ENCODE measurements at places on chromosomes 3 and 15.
A peak's percentile ranks its signal among the peaks of the same experiment; 100 is the strongest.

GRCh38 chr3:187323091-187323490, 31.6 kb upstream of the MASP1 start:
- H3K27me3 ChIP-seq: no peaks in the 10 kb centered on the region
- peaks cover 17% of the 10 kb centered on the region for H3K4me1 ChIP-seq
- H3K36me3 ChIP-seq: 0 out of 2 replicates have a peak, but pooled peaks cover 2% of the 10 kb centered on the region
- no peak for DNase-seq

DNA sequence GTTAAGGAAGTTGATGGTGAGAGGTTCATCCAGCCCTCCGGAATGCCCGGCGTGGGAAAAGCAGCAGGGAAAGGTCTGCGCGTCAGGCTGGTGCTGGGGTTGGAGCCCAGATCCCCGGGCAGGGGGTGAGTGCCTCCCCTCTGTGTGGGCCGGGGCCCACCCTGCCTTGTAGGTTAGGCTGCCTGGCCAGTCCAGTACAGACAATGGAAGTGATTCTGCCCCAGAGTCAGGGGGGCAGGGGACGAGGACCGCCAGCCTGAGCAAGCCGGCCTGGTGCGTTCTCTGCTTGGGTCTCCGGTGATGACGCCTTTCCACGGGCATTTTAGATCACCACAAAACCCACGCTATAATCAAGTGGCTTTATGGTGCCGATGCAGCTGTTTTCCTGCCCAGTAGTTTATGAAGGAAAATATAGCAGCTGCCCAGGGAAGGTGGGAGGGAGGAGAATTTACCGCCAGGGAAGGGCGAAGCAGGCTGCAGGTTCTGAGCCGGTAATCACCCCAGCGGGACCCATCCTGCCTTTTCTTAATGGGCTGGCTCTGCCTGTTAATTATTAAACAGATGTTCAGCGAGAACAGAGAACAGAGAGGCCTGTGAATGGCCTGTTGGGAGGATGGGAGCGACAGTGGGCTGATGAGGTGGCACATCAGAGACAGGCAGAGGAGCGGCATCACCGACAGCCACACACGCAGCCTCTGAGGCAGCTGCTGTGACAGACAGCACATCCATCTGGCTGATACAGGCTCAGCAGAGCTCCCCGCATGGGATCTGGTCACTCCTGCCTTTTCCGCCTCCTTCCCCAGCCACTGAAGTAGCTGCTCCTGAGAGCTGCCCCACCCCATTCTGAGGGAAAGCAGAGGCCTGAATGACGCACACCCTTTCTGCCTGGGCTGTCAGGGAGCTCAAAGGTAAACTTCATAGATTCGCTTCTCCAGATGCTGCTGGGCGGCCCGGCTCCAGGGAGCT, 35.2 kb downstream of the BDH1 start:
- H3K36me3 ChIP-seq: peaks cover 4% of the 10 kb centered on the region
- H3K27me3 ChIP-seq: no peaks in the 10 kb centered on the region
- H3K27ac ChIP-seq: peak overlapping the region; percentile 23

GRCh38 chr3:185997130-185997529, 59.3 kb upstream of the TRA2B start:
- no peaks in the 10 kb centered on the region for H3K36me3 ChIP-seq
- no peak overlapping the region for H3K27ac ChIP-seq
- no peaks in the 10 kb centered on the region for H3K27me3 ChIP-seq
- no peak for DNase-seq
- H3K4me3 ChIP-seq: no peak overlapping the region

DNA sequence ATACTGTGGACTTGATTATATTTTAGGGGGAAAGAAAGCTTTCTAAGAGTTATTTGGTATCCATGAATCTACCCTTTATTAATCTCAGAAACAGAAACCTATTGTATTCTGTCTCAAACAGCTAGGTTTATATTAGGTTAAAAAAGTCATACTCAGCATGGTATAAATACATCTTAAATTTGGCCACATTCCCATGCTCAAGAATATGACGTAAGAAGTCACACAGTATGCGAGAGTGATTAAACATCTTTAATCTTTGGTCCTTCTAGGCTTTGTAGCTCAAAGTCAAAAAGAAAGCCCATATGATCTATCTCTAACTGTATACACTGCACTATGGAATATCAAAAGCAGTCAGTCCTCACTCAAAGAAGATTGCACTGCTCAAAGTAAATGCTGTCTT, 131.4 kb downstream of the EPHA3 start:
- H3K27ac ChIP-seq: no peak overlapping the region
- H3K27me3 ChIP-seq: no peaks in the 10 kb centered on the region
- DNase-seq: no peak
- H3K36me3 ChIP-seq: peaks cover 4% of the 10 kb centered on the region
- H3K4me1 ChIP-seq: peaks cover 15% of the 10 kb centered on the region

DNA sequence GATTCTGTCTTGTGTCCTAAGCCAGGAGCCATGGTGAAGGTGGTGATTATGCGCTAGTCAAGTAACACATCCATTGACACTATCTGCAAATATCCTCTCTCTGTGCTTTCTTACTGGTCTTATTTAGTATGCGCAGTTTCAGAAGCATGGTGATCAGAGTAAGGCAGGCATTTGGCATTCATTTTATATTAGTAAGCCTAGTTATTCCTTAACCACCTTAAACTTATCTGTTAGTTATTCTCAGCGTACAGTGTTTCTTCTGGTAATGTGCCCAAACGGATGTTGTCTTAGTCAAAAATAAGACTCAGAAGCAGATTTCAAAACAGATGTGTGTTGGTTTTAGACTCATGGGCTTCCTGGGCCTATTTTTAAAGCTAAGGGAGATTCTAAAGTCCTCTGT, 329.2 kb downstream of the GRM7 start:
- no peak overlapping the region for H3K27ac ChIP-seq
- no peaks in the 10 kb centered on the region for H3K36me3 ChIP-seq
- no peak overlapping the region for H3K4me3 ChIP-seq
- no peak for DNase-seq
- H3K4me1 ChIP-seq: no peaks in the 10 kb centered on the region
- no peaks in the 10 kb centered on the region for H3K27me3 ChIP-seq

DNA sequence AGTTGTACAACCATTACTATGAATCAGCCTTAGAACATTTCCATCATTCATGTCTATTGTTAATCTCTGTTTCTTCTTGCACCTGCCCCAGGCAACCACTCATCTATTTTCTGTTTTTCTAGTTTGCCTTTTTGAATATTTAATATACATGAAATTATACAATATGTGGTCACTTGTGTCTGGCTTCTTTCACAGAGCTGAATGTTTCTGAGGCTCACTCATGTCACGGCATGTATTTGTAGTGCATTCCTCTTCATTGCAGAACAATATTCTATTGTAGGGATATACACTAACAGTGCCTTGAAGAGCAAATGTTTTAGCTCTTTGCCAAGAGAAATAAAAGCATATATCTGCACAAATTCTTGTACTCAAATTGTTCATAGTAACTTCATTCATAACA, 32.9 kb downstream of the CERS3 start:
- no peak overlapping the region for H3K27ac ChIP-seq
- no peaks in the 10 kb centered on the region for H3K36me3 ChIP-seq
- no peaks in the 10 kb centered on the region for H3K27me3 ChIP-seq
- DNase-seq: no peak

DNA sequence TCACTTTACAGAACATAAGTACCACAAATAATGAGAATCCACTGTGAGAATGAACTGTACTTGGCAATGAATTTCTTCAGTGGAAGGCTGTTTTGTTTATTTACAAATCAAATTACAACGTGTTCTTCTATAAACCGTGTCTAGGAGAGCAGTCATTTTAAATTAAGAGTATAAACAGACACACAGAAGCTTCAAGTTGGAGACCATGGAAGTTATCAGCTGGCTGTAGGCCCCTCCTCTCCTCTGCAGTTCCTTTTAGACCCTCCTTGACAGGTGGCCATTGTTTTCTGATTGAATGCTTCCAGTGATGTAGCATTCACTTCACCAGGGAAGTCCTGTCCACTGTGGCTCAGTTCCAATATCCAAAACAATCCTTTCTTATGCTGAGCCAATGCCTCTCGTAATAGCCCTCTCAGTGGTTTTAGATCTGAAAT, 7.3 kb upstream of the MAPK6 start:
- H3K27ac ChIP-seq: no peak overlapping the region
- peaks cover 2% of the 10 kb centered on the region for H3K4me1 ChIP-seq
- H3K27me3 ChIP-seq: no peaks in the 10 kb centered on the region
- H3K4me3 ChIP-seq: no peak overlapping the region
- DNase-seq: no peak

DNA sequence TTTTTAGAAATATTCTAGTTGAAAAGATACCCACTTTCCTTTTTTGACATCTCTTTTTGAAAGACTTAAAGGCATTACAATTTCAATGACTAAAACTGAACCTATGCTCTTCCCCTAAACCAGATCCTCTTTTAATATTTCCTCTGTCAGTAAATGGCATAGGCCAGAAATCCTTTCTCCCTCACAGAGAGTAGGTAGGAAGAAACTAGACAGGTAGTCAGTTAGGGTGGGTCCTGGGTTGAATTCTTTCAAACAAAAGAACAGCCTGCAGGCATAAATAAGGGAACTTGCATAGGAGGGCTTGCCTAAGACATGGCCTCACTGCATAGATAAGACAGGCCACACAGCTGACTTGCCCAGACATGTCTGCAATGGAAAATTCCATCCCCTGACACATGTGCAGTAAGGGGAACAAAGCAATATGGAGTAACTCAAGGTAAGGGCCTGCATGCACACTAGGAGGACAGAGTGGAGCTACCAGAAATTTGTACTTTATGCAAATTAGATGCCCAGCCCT, 23.1 kb downstream of the PLSCR5 start:
- peaks cover 35% of the 10 kb centered on the region for H3K36me3 ChIP-seq
- H3K27me3 ChIP-seq: no peaks in the 10 kb centered on the region
- no peak overlapping the region for H3K4me3 ChIP-seq
- peaks cover 39% of the 10 kb centered on the region for H3K4me1 ChIP-seq

DNA sequence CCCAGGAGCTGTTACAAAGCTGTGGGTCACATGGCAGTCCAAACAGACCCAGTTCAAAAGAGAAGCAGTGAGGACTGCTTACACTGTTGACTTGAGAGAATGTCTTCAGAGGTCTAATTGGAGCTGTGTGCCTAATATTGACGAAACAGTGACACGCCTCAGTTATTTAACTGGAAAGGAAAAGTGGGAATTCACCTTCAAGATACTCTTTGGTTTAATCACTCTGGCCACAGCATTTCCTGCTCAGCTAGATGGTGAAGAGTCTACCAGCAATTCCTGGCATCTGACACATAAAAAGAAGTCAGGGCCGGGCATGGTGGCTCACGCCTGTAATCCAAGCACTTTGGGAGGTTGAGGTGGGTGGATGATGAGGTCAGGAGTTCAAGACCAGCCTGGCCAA, 326.4 kb downstream of the SV2B start:
- H3K27me3 ChIP-seq: no peaks in the 10 kb centered on the region
- H3K27ac ChIP-seq: no peak overlapping the region
- DNase-seq: no peak
- H3K4me3 ChIP-seq: no peak overlapping the region
- H3K4me1 ChIP-seq: peaks cover 25% of the 10 kb centered on the region

- H3K27ac ChIP-seq: no peak overlapping the region
- DNase-seq: no peak
- peaks cover 11% of the 10 kb centered on the region for H3K36me3 ChIP-seq
- peak overlapping the region; percentile 57 for H3K4me3 ChIP-seq
- H3K27me3 ChIP-seq: peaks cover 43% of the 10 kb centered on the region
- peaks cover 54% of the 10 kb centered on the region for H3K4me1 ChIP-seq
Measured at GRCh38 chr3:194056731-194057415, 79.1 kb upstream of the HES1 start.

DNA sequence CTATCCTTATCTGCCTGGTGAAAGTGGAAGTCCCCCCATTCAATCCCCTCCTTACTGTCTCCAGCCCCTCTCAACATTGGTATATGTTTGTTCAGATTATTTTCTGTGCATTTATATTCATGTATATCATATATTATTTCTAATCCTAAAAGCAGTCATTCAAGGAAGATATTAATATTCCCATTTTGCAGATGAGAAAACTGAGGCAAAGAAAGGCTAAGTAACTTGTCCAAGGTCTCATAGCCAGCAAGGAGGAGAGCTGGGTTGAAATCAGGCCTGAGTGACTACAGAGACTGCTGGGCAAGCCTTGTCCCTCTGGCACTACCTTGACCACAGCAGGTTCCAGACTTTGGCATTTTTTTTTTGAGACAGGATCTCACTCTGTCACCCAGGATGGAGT, 29.0 kb downstream of the FOXL2NB start:
- no peaks in the 10 kb centered on the region for H3K36me3 ChIP-seq
- no peak overlapping the region for H3K27ac ChIP-seq
- H3K4me1 ChIP-seq: no peaks in the 10 kb centered on the region
- H3K4me3 ChIP-seq: no peak overlapping the region

GRCh38 chr15:44661576-44661975, 1.9 kb downstream of the SPG11 start:
- H3K36me3 ChIP-seq: peaks cover 13% of the 10 kb centered on the region
- H3K4me3 ChIP-seq: 0 out of 2 replicates have a peak overlapping the region, but pooled peaks have one; percentile 18
- H3K4me1 ChIP-seq: peaks cover 11% of the 10 kb centered on the region
- no peak overlapping the region for H3K27ac ChIP-seq

DNA sequence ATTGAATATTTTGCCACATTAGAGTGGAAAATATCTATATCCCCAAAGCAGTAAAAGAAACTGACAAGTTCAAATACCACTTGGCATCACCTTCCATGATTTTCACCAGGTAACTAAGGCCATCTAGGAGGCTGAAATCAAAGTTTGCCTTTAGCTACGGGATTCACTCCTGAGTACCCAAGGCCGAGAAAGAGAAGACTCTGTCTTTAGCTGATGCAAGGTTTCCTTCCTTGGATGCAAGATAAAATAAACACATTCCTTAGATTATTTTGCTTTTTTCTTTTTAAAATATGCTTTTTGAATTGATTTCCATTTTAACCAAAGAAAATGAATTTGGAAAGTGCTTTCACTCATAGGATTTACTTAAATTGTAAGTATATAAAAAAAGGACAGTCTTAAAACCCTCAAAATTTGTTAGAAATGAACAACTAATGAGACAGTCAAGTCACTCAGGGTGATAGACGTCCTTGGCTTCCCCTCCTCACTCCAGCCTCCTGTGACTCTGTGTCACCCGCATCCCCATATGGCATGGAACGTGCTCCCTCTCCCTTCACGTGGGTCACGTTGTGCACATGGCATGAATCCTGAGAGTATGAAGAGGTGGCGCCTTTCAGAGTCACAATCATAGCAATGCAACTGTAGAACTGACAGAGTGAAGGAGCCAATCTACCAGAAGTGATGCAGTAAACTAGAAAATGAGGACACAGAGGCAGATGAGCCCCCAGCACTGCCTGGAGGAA, 148.4 kb downstream of the RTP4 start:
- no peak overlapping the region for H3K4me3 ChIP-seq
- H3K27ac ChIP-seq: no peak overlapping the region
- H3K27me3 ChIP-seq: no peaks in the 10 kb centered on the region
- peaks cover 40% of the 10 kb centered on the region for H3K4me1 ChIP-seq
- H3K36me3 ChIP-seq: peaks cover 37% of the 10 kb centered on the region

DNA sequence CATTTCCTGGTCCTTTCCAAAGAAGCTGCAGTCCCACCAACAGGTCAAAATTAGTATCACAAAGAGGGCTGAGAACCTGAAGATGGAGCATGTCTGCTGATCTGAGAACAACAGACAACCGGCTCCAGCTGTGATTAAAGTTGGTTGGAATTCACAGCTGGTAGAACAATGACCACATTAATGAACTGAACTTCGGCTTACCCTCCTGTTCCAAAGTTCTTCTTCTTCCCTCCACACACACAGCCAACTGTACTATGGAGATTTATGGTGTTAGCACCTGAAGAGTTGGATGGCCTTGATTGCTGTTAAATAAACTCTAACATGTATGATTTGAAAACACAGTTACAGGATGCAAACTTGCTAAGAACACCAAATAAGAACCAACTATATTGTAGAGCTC, 27.4 kb upstream of the ROPN1 start:
- H3K27me3 ChIP-seq: no peaks in the 10 kb centered on the region
- H3K4me1 ChIP-seq: peaks cover 3% of the 10 kb centered on the region
- DNase-seq: no peak
- no peak overlapping the region for H3K27ac ChIP-seq
- H3K36me3 ChIP-seq: no peaks in the 10 kb centered on the region
